ENCODE measurements at places on chromosomes 1 and 21.

DNA sequence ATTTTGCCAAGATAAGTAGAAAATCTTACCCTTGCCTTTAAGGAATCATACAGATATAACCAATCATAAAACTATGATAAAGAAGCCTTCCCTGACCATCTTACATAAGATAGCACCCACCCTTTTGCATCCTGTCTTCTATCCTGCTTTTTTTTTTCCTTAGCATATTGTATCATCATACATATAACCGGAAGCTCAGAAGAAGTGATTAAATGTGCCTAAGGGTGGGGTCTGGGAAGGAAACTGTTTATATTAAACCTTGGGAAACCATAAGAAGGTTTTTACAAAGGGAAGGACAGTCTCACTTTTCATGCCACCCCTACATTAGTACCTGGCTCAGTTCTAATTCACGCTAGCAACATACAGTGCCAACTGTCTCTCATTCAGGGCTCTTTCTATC is 66.8 kb downstream of the LUZP1 start:
- no peak for DNase-seq

DNA sequence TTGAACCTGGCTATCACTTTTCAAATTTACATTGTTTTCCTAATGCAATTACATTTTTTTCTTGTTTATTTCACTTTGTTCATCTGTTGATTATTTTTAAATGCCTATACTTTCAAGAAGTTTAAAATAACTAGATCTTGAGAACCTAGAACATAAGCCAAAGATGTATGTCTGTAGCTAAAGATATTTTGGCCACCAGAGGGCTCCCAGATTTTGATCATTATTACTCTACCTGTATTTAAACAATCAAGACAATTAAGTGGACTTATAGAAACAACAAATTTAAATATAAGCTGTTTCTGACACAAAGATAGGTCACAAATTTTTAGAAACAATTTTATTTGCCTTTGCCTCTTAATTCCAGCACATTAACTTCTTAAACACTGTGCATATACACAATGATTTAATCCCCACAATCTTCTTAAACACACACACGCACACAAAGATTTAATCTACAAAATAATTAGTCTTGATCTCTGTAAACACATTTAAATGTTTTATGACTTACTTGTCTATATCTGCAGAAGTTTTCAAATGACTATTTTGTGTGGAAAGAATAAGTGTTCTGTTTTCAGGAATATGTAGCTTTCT is 380.0 kb downstream of the DSCAM start:
- DNase-seq: no peak

DNA sequence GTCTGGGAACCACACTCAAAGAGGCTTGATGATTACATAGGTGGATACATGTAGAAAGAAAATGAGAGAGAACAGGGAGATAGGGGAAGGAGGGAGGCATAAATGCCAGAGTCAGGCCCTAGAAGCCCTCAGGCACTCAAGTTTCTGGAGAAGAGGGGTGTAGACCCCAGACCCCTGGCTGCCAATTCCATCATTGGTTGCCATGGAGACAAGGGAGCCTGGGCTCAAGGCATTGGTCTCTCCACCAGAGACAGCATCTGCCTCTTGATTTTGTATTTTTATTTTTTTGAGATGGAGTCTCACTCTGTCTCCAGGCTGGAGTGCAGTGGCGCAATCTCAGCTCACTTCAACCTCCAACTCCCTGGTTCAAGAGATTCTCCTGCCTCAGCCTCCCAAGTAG is 114.3 kb upstream of the GRIK3 start:
- no peak for DNase-seq

- no peak for DNase-seq
These were observed 363.8 kb downstream of the PTPRC start for GRCh38 chr1:199002661-199003060.

DNA sequence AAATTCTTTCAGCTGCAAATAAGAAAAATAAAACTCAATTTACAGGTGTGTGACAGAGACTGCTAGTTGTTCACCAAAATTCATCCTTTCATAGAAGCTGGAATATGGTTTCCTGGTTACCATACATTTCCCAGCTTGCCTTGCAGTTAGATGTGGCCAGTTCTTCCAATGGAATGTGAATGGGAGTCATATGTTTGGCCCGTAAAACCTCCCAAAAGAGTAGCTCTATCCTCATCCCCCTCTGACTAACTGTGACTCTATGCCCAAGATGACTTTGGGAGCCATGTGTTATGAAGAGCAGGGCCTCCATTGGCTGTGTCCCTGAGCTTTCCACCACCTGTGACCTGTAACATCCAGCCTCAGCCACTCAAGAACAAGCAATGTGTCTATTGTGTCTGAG is 90.6 kb upstream of the NGF start:
- DNase-seq: no peak

DNA sequence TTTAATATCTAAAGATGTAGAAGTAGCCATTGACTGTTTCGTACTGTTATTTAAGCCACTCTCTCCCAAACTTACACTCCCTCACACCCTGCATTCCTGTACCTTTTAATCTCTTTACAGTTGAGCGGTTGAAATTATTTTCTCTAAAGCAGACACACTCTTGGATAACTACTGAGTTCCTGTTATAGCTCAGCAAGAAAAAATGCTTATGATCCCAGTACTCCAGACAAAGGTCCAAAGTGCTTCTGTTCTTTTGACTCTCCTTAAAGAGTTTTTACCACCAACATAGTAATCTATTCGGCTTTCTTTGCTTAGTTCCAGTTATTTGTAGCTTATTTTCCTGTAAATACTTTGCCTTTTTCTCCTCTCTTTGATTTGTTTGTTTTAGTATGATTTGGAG is 100.1 kb downstream of the ATF6 start:
- DNase-seq: no peak

- no peak for DNase-seq
These were observed 78.9 kb downstream of the UBE2U start for GRCh38 chr1:64282351-64282750.

DNA sequence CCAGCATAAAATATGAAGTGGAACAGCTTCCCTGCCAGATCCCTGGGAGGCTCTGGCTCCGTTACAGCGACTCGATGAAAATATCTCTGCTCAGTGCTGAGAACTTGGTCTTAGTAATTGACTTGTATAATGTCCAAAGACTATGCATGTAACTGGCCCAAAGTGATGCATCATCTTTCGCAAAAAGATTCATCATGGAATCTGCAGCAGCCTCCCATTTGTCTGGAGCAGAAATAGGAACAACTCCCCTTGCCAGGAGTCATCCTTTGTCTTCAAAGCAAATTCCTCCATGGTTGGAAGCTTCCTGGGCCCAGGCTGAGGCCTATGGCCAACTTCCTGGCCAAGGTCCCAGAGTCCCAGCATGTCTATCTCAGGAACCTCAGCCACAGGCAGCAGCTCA is 16.9 kb upstream of the SLC6A17 start:
- DNase-seq: no peak

DNA sequence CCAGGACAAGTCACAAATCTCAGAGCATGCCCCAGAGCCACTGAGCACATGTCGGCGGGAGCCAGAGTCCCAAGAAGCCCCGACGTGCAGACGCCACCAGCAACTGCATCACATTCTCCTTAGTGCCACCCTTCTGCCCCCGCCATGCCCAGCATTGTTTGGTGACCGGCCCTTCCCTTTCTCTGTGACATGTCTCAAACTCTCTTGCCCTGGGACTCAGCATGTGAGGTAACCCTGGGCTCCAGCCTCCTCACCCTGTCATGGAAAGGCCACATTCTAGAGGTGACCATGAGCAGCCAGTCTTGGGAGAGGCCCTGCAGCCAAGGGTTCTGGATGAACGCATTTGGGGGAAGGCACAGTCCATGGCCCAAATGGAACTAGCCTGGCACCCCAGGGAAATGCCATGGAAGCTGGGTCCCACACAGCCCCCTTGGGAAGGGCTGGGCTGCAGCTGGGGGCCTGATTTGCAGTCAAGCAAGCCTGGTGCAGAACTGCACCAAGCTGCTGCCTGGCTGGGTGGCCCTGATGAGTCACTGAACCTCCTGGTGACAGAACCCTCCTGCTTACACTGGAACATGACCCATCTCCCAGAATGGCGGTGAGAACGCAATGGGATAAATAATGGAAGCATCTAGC is 94.4 kb downstream of the ITPKB start:
- no peak for DNase-seq

DNA sequence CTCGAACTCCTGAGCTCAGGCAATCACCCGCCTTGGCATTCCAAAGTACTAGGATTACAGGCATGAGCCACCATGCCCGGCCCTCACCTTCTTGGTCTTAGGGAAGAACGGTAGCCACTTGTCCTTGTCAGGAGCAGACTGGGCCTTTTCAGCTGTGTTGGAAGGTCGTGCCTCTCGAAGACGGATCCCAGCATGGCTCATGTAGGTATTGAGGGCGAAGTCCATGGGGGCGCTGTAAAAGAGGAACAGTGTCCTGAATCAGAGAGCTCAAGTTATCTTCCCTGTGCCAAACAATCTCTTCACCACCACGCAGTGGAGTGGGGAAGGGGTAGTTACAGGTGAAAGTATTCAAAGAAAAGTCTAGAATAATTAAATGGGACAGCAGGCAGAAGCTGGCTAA is 35.9 kb downstream of the LRRC71 start:
- DNase-seq: no peak

DNA sequence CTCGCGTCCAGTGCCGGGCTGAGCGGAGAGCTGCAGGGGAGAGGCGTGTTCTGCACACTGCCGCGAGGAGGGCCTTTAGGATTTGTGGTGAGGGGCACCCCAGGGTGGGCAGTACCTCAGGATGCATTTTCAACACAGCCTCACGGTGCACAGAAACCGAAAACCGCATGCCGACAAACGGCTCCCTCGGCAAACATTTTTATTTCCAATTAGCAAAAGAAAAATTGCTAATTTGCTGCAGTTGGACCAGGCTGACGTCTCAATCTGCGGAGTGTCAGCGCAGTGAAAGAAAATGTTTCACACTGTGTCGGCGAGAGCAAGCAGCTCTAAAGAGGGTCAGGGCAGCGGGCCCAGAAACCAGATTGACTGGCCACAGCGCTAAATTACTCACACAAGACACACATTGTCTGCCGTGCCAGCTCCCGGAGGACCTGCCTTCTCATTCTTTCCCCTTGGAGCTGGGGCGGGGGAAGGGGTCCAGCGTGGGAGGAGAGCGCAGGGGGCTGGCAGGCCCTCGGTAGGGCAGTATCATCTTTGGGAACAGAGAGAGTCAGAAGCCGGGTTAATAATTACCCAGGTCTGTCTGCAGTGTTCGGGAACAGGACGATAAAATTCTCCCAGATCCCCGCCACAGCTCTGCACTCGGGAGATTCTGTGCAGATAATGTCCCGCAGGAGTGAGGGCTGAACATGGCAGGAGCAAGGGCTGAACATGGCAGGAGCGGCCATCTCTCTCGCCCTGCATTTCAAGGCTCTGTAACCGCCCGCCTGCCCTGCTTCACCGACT is 150.2 kb downstream of the PRDM16 start:
- DNase-seq: no peak

GRCh38 chr1:52569449-52570210 is 16.7 kb upstream of the TUT4 start:
- no peak for DNase-seq

GRCh38 chr21:17925000-17925610 is 105.9 kb upstream of the C21orf91 start:
- DNase-seq: no peak

- DNase-seq: no peak
These were observed 67.4 kb downstream of the ST6GALNAC3 start for GRCh38 chr1:76141929-76142328.

GRCh38 chr1:27111626-27112573 is 43.0 kb downstream of the SLC9A1 start:
- no peak for DNase-seq

DNA sequence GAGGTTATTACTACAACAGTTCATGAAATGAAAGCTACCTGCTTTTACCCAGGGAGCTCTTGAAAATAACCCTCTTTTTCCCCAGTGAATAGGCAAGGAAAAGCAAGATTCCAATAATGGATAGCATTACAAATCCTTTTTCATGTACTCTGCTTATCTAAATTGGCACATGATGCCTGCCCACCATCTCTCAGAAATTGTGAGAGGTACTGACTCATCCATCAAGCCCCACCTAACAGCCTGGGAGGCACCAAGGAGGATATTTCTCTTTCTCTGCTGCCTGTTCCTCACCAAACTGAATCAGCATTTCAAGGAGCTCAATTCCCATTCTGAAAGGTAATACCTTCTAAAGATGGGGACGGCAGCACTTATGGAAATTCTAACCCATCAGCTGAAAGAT is 34.4 kb downstream of the PALMD start:
- DNase-seq: no peak

- DNase-seq: no peak
These were observed 27.3 kb downstream of the KCNQ4 start for GRCh38 chr1:40810927-40811326.

DNA sequence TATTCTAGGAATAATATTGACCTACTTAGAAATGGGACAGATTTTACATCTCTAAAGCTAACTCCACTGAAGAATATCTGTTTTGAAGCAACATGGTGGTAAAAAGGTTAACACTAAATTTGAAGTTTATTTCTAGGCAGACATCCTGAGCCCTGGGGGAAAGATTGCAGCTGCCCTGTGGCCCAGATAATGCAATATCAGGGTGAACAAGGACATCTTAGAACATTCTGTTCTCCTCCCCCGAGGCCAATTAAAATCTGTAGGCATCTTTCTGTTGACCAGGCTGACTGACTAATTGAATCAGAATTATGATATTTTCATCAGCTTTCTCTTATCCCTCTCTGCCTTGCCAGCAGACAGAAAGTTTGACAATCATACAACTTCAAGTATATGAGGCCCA is 149.8 kb upstream of the DUSP10 start:
- no peak for DNase-seq

DNA sequence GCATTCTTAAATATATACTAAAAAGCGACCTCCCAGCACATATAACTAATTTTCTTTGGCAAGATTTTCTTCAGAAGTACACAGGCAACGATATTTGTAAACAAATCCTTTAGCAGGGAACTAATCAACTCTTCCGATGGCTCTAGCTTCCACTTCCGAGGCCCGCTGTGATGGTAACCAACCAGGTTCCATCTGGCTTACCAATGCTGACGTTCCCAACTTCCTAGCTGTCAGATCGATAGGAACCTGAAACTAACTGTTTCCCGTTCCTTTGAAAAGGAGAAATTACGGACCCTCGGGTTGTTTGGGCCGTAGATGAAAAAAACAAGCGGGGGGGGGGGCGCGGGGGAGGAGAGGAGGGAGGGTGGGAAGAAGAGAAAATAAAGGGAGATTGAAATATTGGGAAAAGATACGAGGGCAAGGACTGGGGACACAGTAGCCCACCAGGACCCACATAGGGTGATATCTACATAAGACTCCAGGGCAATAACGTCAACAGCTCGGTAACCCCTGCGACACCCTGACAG is 513 bp downstream of the GTF2B start:
- DNase-seq: no peak
